ENCODE measurements at places on chromosomes 6 and 20. TPM values are rescaled to one million over a fixed set of nuclear protein-coding genes. Genes with fewer than 3 reads are reported as not detected.
A peak's percentile ranks its signal among the peaks of the same experiment; 100 is the strongest.

- peak; percentile 22 for DNase-seq
Measured at GRCh38 chr20:63858393-63859165, 2.7 kb upstream of the ABHD16B start.

DNA sequence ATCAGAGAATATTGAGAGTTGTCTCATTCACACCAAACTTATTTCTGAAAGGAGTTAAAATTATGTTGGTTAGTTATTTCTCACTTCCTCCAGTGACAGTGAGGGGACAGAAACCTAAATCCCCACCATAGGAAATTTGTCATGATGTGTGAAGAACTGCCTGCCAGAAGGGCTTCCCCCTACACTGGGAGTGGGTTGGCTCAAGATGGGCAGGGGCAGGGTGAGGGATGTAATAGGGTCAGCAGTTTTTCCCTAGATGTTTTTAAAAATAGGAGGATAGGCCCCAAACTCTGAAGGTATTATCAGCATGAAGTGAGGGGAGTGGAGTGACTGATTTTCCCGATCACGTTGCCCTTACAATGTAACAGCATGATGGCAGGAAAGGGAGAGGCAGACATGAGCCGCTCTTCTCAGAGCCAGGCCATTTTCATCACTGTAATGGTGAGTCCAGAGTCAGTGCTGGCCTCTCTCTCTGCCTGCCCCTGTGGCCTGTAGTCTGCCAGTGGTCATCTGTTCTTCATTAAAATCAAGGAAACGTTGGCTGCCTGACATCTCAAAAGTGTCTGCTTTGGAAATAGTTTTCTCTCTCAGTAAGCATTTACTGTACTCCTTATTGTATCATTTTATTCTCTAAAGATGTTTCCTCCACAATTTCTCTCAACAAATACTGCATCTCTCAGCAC lies 59.8 kb upstream of the SYNJ2 start:
- DNase-seq = no peak

DNA sequence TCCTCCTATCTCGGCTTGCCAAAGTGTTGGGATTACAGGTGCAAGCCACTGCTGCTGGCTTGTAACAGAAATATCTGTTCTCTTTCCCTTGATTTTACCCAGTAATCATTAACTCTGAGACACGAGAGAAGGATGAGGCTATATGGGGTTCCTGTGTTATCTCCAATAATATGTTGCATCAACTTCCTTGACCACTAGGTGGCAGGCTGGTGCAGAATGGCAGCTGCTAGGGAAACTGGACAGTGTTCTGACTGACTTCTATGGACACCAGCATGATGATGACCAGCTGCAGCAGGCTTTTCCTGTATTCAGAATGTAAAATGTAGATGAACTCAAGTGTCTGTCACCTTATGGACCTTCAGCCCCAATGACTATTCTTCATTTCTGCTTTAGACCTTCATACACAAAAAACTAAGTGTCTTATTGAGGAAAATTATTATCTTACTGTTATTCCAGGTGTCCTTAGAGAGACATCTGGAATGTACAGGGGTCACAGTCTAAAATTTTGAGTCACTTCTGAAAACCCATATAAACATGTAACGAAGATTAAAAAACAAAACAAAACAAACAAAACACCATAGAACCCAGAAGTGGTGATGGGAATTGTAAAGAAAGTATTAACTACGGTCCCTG lies 20.4 kb upstream of the CD109 start:
- DNase-seq = peak; percentile 88

DNA sequence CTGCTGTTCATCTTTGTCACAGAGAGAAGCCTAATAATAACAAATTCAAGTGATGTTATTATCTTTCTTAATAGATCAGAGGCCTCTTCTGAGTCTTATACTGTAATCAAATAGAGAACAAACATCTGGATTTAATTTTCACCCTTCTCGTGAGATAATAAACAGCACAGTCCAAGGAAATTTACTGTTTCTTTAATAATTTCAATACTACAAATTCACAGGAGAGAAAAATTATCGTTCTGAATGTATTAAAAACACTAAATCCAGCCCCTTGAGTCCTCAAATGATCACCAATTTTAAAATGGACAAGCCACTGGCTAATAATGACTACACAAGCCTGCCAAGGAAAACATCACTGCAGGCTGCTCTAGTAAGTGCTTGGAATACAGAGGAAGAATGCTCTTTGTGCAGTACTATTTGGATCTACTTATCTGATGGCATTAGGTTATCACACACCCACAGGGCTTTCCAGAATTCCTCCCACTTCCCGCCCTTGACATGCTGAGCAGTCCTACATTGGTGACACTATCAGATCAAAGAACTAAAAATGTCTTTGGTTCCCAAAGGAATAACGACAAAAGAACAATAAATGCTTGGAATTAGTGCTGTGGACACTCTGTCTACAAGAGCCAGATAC lies 38.1 kb downstream of the SYNE1 start:
- DNase-seq = no peak

DNA sequence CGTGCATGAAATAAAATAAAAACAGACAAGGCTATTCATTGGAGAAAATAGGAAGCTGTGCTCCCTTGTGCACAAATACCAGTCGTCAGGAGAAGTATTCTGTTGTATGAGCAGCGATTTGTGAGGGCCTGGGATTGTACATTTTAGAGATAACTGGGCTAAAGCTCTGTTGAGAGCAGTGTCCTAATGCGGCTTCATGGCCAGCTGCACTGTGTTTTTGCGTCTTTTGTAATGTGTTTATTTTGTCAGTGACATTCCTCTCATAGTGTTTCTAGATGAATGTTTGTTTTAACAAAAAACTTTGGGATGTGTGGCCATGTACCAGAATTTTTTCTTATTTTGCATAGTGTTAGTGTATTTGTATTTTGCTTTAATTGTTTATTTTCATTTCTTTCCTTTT lies 14.8 kb downstream of the ERMARD start:
- no peak for DNase-seq

DNA sequence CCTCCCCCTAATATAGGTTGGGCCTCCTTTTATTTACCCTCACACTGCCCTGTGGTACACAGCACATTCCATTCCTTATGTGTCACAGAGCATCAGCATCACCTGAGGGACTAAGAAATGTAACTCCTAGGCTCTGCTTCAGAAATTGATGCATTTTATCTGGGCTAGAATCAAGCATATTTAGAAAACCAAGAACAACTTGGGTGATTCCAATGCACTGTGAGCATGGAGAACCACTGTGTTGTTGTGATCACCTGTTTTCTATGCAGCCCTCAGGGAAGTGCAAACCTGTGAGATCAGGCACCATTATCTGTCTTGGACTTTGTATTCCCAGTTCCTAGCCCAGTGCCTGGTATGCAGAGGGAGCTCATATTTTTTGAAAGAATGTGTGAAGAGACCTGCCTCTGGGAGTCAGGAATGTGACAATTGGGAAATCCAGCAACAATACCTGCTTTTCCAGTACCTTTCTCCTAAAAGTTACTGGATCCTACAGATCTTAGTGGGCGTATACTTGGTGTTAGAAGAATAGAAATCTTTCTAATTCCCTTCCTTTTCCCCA lies 7.0 kb downstream of the KAT14 start:
- no peak for DNase-seq

GRCh38 chr6:105561486-105561885 lies 158.6 kb upstream of the PREP start:
- no peak for DNase-seq

PTK7 gene
- 15.9 TPM for total RNA-seq

GRCh38 chr6:167472880-167473279 lies 148.0 kb downstream of the TTLL2 start:
- DNase-seq = no peak

GRCh38 chr6:121794630-121795029 lies 359.2 kb downstream of the GJA1 start:
- no peak for DNase-seq

- DNase-seq = no peak
Measured at GRCh38 chr6:6886886-6887285, 220.9 kb upstream of the RREB1 start.

FOXQ1 gene
- 0.42 TPM for total RNA-seq

DNA sequence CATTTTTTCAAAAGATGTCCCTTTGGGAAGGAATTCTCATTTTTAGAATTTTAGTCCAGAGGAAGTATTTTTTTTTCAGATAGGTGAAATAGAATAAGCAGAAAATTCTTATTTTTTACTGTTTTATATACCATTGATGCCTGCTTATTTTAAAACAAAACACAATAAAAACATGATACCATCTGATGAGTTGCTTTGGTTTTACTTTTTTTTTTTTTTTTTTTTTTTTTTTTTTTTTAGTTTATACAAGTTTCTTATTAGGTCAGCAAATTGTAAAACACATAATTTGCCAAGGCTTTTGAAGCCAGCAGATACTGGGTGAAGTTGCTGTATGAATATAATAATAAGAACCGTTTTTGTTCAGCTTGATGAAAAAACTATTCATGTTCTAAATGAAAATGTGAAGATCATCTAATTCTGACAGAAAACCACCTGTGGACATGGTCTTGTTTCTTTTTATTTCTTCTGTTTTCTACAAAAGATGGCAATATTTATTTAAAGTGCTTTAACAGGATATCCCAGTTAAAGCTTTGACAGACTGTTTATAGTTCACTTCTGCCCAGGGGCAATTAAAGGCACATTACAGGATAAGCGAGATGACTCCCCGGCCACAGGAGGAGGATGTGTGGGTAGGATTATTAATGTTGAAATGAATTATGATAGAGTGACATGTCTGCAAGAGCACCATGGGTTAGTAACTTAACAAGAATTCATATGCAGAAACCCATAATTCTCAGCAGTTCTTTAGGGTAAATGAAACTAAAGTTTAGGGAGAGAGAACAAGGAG lies 31.1 kb downstream of the MYB start:
- no peak for DNase-seq

ECHDC1 gene
- 56.1 TPM for total RNA-seq

SMIM28 gene
- total RNA-seq = 0.29 TPM

- DNase-seq = no peak
Measured at GRCh38 chr6:156857573-156857972, 80.4 kb downstream of the ARID1B start.

DNA sequence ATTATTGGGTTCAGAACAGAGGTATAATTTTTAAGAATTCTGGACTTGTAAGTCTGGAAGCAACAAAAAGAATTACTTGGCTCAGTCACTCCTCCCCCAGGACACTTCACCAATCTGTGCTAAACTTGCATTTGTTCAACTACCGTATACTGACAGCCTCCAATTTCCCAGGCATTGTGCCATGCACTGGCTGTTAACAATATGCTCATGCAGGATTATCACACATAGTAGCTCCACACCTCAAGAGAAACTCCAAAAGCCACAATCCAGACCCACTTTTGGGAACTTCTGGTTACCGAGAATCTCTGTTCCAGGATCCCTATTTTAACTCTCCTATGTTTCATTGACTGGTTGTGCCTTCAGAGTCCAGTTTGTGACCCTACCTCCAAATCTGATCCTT lies 7.7 kb downstream of the ADGRF1 start:
- no peak for DNase-seq

- no peak for DNase-seq
Measured at GRCh38 chr6:26739811-26740210, 80.3 kb upstream of the ZNF322 start.

KIF25 gene
- total RNA-seq = not detected

DNA sequence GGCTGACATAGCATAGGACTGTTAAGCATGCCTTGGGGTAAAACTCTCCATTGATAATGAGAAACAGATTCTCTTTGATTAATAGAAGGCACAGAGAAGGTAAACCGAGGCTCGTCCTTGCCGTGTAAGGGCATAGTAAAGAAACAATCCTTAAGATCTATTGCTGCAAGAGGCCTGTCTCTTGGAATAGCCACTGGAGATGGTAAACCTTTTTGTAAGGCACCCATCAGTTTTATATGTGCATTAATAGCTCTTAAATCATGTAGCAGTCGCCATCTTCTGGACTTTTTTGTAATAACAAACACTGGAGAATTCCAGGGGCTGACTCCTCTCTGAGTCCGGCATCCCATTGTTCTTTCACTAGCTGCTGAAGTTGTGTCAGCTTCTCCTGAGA lies 8.4 kb upstream of the ABHD12 start:
- peak; percentile 56 for DNase-seq

All from colonic mucosa (tissue), 4 donors.